ENCODE measurements at places on chromosomes 4 and X.

GRCh38 chr4:7557456-7557855 lies 122.7 kb upstream of the PSAPL1 start:
- no peak for DNase-seq

- DNase-seq: no peak
Measured at GRCh38 chr4:165248102-165248501, 40.7 kb downstream of the KLHL2 start.

DNA sequence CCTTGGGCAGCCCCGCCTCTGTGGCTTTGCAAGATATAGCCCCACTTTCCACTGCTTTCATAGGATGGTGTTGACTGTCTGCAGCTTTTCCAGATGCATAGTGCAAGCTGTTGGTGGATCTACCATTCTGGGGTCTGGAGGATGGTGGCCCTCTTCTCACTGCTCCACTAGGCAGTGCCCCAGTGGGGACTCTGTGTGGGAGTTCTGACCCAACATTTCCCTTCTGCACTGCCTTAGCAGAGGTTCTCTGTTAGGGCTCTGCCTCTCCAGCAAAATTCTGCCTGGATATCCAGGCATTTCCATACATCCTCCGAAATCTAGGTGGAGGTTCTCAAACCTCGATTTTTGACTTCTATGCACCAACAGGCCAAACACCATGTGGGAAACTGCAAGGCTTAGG lies 153.7 kb downstream of the TBCK start:
- DNase-seq: no peak

DNA sequence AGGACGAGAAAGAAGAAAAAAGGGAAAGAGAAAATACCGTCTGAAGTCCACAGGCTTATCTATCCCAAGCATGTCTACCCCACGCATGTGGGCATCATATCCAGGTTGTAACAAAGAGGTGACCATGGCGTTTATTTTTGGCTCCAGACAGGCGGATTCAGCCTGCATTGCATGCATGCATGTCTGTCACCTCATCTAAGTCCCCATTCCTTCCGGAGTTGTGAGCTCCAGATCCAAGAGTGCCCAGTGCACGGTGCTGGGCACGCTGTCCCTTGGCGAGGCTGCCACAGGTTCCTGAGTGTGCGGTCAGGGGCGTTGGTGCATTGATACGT lies 905 bp upstream of the GALNTL6 start:
- DNase-seq: no peak

DNA sequence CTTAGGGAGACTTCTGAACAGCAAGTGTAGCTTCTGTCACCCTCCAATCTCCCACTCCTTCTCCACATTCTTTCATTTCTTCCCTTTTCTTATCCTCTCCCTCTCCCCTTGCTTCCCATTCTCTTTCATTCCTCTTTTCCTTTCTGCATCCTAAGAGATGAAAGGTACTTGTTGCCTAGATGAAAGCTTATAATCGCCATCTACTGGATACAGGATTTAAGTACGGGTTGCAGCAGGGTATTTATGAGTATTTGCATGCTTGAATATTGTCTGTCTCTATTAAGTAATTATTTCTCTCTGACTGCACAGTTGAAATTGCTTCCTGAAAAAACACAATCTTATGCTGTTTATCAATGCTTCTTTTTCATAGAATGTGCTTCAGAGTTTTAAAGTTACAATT lies 174.0 kb upstream of the TENT5D start:
- DNase-seq: no peak

GRCh38 chr4:120819805-120820437 lies 102.6 kb downstream of the PRDM5 start:
- DNase-seq: no peak

GRCh38 chrX:11558972-11559371 lies 106.7 kb downstream of the ARHGAP6 start:
- peak; percentile 14 for DNase-seq

DNA sequence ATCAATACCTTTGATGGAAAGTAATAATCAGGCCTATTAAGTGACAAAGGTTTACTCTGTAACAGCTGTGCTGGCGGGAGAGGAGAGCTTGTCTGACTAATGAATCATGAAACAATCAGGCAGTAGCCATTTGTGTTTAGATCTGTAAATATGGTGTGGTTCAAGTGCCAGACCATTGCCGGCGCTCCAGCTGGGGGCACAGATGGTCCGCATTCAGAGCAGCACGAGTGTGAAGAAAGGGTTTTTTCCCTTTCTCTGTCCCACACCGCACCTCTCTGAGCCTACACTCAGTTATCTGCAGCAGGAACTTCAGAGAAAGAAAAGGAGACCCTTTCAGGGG lies 111.3 kb upstream of the PAQR3 start:
- no peak for DNase-seq

GRCh38 chr4:88104902-88105610 lies 53.4 kb downstream of the ABCG2 start:
- DNase-seq: no peak

DNA sequence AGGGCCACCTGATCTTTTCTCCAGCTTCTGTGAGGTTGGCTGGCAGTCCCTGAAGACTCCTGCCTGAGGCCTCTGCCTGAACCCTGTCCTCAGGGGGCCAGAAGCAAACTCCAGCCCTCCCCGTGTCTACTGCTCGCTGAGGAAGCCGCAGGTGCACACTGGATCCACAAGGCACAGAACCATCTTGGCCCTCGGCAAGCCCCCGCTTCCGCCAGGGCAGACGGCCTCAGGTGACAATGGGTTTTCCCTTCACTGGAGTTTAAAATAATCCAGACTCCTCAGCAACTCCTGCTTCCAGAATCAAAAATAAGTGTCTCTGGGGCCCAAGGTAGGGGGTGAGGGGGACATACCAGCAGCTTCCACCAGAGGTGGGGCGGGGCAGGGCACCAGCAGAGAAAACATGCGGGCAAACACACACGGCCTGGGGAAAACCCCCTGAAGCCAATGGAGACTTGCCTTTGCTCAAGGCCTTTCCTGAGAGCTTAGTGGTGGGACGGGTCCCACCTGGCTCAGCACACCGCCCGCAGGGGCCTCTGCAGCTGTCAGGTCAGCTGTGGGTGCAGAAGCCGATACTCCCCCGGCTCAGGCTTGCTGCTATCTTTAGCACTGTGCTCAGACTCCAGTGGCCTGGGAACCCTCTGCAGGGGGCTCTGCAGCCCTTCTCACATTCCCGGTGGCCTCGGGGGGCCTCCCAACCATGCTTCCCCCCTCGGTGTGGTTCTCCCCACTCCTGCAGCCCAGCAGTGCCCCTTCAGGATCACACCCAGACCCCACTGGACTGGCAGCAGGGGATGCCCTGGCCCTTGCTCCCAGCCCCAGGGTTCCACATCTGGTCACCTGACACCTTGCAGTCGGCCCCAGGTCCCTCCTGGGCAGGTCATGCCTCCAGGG lies 1.9 kb downstream of the MYL5 start:
- DNase-seq: no peak

DNA sequence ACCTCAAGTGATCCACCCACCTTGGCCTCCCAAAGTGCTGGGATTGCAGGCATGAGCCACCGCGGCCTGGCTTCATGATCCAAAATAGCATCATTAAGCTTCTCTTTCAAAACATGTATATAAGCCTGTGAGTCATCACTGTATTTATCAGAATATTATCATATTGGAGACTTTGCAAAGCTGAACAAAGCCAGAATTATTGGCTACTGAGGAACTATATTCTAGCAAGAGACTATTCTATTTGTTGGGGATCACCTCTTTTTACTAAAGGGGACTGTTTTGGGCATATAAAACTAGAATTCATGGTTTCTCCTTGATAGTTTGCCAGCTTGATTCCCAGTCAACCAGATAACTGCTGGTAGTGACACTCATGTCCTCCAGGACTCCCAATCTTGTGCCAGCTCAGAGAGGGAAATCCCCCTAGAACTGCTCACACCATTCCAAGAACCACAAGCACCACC lies 40.1 kb downstream of the TET2 start:
- no peak for DNase-seq

DNA sequence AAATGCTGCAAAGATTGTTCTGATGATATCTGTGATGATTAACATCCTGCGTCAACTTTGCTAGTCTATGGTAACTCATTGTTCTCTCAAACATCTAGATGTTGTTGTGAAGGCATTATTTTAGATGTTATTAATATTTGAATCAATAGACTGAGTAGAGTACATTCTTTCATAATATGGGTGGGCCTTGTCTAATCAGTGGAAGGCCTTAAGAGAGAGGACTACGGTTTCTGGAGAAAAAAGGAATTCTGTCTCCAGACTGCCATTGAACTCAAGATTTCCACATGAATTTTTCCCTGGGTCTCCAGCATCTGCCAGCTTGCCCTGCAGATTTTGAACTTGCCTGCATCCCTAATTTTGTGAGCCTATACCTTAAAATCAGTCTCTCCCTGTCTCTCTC lies 2381.1 kb upstream of the AGA start:
- DNase-seq: no peak

DNA sequence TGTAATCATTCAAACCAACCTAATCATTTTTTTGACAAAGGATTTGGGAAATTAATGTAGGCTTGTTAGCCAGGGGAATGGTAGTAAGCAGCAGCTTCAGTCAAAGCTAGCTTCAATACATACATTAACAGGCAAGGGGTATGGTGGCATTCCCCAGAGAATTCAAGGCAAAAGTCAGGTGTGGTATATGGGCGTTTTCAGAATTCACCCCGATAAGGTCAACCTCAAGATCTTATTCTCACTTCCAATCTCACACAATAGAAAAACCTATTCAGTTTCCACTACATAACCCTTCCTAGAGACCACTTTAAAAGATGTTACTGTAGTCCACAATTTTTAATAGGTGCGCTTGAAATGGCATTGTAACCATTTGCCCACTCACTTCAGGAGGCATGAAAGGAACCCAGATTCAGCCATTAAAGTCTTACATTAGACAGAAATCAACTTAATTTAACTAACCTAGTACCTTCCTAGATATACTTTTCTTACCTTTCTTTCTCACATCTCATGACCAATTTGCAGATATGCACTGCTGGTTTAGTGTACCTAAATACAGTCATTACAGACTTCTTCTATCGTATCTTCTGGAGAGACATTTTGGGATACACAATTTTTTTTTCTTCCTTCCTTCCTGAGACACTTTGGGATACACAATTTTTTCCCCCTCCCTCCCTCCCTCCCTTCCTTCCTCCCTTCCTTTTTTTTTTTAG lies 34.9 kb downstream of the MAML3 start:
- no peak for DNase-seq

- DNase-seq: no peak
Measured at GRCh38 chr4:173794662-173795061, 264.6 kb upstream of the HAND2 start.

DNA sequence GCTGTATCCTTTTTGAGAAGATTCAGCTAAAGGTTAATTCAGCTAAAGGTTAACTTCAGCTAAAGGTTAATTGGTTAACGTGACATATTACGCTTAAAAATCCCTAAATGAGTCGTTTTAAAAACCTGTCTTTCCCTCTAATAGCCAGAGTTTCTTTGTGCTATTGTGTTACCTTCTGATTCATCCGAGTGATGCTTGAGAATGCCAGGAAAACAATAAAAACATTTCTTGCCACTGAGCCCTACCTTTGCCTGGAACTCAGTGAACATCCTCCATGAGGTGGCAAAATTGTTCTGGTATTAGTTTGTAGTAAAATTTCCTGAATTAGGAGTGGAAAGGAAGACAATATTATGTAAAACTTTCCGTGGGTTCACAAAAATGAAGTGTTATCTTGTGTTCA lies 13.7 kb upstream of the TMPRSS11E start:
- no peak for DNase-seq

DNA sequence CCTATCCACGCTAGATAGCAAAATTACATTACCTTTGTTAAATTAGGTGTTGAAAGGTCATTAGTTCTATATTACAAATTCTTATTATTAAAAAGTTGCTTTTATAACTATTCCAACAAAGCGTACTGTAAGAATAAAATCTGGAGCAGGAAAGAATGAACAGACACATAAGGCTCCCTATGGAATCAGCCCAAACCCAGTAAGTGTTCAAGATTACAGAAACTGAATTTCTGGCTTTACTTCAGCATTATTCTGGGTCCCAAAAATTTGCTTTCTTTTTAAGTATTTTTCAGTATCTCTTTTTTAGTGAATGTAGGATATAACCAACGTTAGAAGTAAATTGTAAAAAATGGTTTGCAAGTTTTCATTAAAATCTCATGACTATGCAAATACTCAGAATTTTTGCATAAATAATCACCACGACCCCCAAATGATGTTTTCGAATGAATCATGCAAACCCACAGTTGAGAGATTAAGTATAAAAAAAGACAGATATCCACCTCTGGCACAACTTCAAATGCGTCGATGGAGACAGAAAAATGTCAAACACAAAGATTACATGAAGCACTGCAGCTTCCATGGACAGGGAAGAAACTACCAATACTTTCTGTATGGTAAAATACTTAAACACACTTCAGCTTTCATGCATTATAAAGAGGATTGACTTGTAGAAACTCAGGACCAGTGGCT lies 238.5 kb downstream of the RASL11B start:
- no peak for DNase-seq

- DNase-seq: no peak
Measured at GRCh38 chr4:47271291-47271690, 192.2 kb downstream of the COMMD8 start.

DNA sequence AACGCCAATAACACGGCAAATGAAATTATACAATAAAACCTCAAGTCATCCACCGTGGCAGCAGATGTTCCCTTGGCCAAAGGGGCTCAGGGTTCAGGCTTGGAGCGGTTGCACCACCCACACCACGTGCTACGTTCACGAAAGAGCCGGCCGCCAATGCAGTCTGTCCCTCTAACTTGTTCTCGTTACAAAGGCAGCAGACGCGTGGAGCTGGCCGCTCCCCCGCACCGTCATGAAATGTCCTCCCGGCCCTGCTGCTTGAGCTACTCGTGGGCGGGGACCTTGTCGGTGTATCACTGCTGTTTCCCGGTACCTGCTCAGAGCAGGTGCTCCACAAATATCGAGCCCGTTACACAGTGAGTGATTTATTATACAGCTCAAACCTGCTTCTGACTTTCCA lies 36.4 kb upstream of the MAN2B2 start:
- no peak for DNase-seq

DNA sequence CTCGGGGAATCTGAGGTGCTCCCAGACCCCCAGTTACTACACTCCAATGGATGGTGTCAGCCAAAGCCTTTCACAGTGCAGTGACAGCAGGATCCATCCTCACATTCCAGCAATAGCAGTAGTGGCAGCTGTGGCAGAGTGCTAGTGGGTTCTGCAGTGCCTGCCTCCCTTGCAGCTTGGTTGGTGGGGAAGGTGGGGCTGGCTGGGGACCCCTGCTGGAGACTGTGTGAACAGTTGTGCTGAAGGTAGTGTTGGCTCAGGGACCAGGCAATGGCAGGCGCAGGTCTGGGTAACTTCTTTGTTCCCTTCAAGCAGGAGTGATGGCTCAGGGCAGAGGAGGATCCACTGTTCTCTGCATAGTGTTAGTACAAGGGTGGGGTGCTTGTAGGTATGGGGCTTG lies 343.7 kb upstream of the TRAM1L1 start:
- no peak for DNase-seq
